Kidney epithelial cell (primary cell): ENCODE measurements at places on chromosomes 4 and X. TPM values are rescaled to one million over a fixed set of nuclear protein-coding genes. Genes with fewer than 3 reads are reported as not detected.

DNA sequence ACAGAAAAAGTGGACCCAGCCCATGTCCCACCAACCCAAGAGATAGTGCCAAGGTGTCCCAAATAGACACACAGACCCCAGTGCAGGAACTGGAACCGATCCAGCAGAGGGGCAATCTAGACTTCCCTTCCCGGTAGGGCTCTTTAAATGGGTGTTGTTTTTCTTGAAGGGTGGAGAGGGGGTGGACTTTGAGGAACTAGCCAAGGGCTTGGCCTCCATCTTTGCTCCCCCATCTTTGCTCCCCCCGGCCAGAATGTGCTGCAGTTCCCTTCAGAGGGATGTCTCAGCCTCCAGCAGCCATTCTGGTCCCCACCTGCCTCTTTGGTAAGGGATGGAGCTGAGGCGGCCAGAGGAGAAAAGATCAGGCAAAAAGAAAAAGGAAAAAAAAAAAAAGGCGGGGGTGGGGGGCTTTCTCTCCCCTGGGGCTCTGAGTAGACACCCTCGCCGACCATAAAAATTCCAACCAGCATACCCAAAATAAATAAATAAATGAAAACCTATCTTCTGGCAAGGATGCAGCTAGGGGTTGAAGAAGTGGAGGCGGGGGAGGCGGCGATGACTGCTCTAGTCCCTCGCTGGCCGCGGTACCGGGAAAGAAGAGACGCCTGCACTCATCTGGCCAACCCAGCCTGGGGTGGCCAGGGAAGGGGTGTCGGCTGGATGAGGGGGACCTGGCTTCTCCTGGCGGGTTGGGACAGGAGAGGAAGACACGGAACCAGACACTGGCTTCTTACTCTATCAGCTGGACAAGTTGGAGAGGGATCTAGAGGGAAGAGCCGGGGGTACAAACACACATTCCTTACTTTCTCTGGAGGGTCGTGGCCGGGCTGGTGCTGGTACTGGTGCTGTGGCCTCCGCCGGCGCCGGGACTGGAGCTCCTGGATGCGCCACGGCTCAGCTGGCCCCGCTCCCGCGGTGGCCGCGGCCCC is 38.5 kb upstream of the IQSEC2 start:
- no peak for DNase-seq

GRCh38 chr4:1363513-1363912 is 16.5 kb downstream of the UVSSA start:
- no peak for DNase-seq

DNA sequence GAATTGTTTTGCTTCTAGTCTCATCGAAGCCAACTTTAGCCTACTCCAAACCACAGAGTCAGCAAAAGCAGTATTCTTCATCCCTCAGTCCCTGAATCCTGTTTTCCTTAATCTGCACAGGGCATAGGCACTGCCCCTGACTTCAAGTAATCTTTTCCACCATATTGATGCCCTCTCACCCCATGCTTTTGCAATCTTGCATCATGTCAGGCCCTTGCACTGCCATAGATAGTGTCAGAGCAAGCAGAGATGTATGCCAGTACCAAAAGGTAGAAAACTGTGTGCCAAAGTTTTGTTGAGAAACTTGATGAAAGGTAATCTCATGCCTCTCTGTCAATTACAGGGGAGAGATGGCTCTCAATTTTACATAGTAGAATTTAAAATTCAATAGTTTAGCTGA is 131.1 kb downstream of the CFAP299 start:
- DNase-seq, result no peak

GRCh38 chr4:147731580-147732517 is at the start of gene ARHGAP10:
TSS of gene ARHGAP10 (plus strand) at chr4:147732088. CDS start at chr4:147732302, 214 bp downstream.
- DNase-seq, result no peak

GRCh38 chr4:75561789-75562188 is 5.9 kb downstream of the ODAPH start:
- DNase-seq, result no peak

GRCh38 chr4:79155336-79155735 is 170.5 kb downstream of the NAA11 start:
- no peak for DNase-seq

GRCh38 chrX:87663421-87663820 is 145.8 kb downstream of the KLHL4 start:
- DNase-seq, result no peak

DDIT4L gene
- total RNA-seq, result 0.68 and 1.3 TPM in 2 replicates

DNA sequence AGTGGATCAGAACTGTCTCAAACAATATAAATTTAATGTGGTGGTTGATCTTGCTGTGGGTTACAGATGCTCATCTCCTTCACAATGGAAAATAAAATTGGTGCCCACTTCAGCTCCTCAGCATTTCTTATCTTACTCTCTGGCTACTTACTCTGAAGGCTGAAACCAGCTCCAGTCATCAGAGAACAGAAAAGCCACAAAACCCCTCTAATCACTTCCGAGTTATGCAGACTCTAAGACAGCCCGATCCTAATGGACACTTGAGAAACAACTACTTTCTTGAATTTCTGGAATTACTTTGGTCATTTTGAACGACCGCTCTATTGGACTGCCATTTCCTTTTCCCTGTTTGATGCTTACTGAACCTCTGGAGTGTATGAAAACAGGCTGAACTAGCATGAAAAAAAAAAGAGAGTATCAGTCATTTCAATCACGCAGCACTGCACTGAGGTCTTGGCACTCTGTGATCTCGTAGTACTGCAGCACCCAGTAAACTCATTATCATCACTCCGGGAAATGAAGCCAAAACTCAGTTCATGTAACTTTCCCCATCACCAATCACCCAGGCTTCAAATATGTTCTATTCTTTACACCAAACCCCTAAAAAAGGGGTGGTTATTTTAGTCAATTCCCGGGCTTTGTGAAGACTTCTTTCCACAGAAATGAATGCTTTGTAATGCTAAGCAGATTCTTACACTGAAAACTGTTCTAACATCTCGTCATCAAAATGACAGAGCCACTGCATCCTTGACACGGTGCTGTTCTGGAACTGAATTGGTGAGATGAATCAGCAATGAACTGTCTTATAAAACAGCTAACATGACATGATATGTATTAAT is 54.5 kb downstream of the TSPAN5 start:
- DNase-seq, result no peak

- no peak for DNase-seq
Measured at GRCh38 chrX:109345856-109346255, 136.0 kb downstream of the GUCY2F start.

DNA sequence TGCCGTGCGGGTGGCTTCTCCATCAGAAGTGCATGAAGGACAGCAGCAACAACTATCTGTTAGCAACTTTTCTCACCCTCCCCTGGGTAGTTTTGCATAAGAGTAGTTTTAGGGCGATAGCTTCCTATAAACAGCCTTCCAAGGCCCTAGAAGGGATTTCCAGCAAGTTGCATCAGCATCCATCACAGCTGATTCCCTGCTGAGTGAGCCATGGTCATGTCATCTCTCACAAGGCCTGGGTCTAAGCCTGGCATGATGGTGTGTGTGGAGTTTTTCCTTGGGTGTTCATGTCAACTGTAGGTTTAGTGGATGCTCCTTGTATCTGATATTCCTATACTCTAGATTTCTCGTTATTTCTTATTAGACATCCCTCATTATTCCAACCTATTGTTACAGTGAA is 2324.7 kb upstream of the AGA start:
- no peak for DNase-seq

PNMA6A gene
- 7.8 and 7.9 TPM in 2 replicates for total RNA-seq

GAGE10 gene
- not detected in 2 replicates for total RNA-seq

GRCh38 chr4:33187035-33187434 is 2466.9 kb downstream of the PCDH7 start:
- no peak for DNase-seq

GRCh38 chrX:94830717-94831116 is 1156.7 kb downstream of the FAM133A start:
- no peak for DNase-seq

- no peak for DNase-seq
Measured at GRCh38 chr4:123406872-123407271, 10.3 kb downstream of the SPRY1 start.
